ENCODE measurements at places on chromosomes 7 and 10.

DNA sequence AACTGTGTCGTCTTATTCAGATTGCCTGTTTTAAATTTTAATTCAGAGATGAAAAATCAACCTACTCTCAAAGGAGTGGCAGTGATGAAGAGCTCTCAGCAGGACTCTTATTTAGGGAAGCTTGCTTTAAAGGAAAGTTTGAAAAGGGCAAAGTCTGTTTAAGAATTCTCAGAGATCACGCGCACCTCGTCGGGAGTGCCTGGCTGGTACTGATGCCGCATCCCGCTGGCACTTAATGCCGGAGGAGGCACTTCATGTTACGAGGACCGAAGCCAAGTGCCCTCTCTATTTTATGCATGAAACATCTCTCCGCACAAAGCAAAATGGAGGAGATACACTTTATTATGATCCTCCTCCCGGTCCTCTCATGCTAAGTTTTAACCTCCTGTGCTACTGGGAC lies 71.1 kb upstream of the INSYN2A start:
- DNase-seq: no peak

DNA sequence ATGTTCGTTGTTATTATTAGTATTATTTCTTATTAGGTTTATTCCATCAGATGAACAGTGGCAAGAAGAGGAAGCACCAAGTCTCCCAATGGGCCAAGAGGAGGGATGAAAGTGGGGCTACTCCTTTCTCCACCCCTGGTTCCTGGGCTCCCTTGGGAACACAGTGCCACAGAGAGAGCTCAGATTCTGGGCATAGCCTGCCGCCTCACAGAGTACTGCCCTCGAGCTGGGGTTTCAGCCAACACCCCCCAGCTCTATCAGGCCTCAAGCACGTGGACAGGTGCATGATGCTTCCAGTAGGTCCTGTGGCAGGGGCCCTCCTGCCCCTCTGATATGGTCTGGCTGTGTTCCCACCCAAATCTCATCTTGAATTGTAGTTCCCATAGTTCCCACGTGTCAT lies 103.6 kb upstream of the RNF32 start:
- DNase-seq: no peak

DNA sequence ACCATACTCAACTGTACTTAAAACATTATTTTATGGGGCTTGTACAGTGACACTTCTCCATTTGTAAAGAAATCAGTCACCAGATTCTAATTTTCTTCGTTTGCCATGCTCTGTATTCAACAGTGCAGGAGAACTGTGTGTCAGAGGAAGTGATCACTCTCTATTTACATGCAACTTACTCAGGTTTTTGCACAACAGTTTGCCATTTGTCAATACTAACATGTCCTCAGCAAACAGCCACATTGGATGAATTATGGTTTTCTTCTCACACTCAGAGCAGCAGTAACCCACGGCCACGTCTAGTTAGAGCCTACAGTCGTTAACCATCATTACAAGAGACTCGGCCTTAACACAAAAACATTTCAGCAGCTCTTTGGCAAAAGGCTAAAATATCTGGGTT lies 69.2 kb upstream of the SP4 start:
- DNase-seq: no peak

GRCh38 chr10:117987244-117987909 lies 59.4 kb downstream of the RAB11FIP2 start:
- DNase-seq: no peak

DNA sequence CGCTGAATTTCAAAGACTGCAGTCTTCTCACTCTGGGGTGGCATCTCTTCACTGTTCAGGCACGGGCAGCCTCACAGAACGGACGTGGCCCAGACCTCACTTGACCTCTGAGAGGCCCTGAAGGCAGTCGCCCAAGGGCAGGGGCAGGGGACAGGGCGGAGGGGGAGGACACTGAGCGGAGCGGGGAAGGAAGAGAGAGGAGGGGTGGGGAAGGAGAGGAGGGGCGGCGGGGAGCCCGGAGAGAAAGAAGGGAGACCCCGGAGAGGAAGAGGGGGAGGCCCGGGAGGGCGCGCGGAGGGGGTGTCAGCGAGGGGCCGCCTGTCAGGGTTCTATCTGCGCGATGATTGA lies 58.7 kb upstream of the COMTD1 start:
- DNase-seq: no peak

GRCh38 chr7:156783864-156784263 lies 109.1 kb downstream of the LMBR1 start:
- no peak for DNase-seq

DNA sequence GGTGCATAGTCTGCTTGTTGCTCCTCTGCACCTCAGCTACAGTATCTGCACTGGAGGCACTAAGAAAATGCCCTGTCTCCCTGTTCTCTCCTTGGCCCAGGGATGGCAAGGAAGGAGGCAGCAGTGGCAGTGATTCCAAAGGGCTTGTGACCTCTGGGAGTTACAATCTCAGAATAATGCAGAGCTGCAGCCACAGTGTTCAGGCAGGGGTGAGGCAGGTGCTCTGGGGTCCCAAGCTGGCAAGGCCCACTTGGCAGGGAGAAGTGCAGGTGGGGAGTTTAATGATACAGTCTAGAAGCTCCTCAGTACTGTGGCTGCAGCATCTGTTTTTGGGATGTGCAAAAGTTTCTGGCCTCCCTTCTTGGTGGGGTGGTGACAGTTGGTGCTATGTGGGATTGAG lies 456.4 kb downstream of the CCSER2 start:
- DNase-seq: no peak

DNA sequence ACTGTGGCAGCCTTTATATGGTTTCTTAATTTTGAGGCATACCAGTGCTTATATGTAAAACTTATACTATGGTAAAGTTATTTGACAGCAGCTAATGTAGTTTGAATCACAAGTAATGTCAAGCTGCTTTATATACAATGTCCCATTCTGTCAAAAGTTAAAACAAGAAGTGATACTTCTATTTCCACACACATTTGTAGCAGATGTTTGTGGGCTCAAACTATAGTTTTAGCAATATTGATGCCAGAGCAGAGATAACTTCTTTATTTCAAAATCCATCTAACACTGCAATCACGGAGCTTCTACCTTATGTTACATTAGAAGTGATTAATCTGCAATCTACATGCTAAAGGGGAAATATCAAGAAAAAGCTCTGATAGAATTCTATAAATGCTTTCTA lies 149.6 kb downstream of the ADK start:
- no peak for DNase-seq

GRCh38 chr10:86200269-86200668 lies 166.3 kb downstream of the GRID1 start:
- no peak for DNase-seq

DNA sequence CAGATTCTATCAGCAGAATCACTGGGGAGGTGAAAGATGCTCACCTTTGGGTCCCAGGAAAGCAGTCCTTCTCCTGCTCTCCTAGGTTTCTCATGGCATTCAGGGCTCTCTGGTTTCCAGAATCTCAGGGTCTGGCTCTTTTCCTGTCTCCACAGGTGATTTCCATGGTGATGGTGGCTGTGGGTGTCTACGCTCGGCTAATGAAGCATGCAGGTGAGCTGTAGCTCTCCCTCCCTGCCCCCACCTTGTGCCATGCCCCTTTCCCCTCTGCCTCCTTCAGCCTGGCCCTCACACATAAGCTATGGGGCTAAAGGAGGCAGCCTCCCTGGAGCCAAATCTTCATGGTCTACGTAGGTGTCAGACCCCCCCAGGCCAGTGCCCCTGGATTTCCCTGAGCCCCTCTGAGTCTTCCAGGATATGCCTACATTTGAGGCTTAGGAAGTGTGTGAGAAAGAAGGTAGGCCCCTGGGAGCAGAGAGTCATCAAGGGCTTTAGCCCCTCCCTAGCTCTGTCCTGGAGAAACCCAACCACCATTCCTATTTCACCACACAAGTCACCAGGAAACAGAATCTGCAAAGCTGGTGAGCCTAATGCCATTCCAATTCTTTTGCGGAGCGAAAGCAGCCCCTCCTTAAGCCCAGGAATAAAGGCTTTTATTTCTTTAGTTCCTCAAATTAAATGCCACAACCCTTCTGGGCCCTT lies 17.2 kb downstream of the TSPAN33 start:
- DNase-seq: no peak

DNA sequence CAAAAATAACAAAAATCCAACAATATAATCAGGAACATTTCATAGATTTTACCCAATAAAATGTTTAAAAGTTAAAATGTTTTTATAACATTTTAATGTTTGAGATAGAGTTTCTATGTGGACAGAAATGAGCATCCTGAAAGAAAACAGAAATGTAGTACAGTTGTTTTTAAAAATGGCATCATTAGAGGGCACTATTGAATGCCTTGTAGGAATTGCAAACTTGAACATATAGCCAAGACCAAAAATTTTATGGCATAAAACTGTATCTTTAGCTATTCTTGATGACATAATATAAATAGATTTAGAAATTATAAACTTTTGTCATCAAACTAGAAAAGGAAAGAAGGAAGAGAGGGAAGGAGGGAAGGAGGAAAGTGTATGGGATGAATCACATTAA lies 1372.7 kb downstream of the GATA3 start:
- no peak for DNase-seq

DNA sequence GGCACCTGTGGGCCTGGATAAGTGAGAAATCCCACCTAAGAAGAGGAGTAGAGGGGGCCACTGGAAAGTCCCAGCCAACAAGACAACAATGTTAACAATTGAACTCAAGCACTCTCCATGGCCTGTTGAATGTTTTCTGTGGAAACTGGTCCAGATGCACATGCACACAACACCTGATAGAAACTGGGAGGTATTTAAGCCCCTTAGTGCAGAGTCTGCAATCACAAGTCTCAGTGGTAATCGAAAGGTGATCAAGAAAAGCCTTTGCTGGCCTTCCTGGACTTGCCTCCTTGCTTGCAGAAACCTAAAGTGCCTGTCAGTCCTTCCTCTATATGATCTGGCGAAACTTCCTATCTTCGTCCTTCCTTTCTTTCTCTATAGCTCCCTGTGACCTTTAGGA lies 30.6 kb upstream of the HNRNPH3 start:
- DNase-seq: no peak

GRCh38 chr10:85098835-85099521 lies 770.6 kb downstream of the CCSER2 start:
- DNase-seq: no peak

DNA sequence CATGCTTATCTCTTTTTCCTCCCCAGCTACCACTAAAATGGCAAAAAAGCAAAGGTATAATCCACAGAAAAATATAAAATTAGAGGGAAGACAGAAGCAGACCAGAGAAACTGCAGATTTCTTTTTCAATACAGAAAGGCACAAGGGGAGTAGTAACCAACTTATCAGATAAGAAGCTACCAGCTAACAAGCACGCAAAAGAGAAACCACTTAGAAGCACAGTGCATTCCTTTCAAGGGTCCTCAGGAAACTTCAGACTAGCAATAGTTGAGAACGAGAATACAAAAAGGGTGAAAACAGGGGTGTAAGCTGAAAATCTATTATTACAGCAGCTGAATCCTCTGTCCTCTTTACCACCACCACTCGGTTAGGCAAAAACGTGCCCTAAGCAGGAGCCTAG lies 9.9 kb upstream of the OR2A5 start:
- DNase-seq: no peak

DNA sequence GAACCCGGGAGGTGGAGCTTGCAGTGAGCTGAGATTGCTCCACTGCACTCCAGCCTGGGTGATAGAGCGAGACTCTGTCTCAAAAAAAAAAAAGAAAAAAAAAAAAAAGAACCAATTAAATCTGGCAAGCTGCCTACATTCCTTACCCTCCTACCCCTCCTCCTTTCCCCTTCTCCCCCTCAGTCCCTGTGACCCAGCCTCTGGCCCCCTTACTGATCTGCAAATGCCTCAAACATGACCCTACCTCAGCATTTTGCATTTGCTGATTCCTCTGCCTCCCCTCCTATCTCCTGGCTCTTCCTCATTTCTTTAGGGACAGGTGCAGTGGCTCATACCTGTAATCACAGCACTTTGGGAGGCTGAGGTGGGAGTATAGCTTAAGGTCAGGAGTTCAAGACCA lies 19.3 kb downstream of the CDHR3 start:
- DNase-seq: no peak

DNA sequence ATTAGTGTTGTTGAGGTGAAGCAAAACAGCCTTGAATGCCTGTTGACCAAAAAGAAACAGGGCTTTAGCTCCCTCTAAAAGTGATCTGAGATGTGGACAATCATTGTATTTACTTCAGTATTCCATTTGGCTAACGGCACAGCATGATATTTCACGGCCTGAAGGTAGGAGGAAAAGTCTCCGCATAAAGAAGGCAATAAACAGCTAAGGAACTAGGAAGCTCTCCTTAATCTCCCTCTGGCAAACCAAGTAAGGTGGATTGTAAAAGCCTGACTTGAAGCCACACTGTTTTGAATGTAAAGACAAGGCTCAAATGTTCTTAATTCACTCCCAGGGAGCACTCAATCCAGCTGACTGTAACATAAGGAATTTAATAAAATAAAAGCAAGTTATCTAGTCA lies 160.0 kb upstream of the ZNF804B start:
- DNase-seq: no peak

- no peak for DNase-seq
Observed at GRCh38 chr7:140034421-140034820, 28.3 kb downstream of the PARP12 start.

- no peak for DNase-seq
Observed at GRCh38 chr7:25478925-25479324, 250.6 kb upstream of the NPVF start.

DNA sequence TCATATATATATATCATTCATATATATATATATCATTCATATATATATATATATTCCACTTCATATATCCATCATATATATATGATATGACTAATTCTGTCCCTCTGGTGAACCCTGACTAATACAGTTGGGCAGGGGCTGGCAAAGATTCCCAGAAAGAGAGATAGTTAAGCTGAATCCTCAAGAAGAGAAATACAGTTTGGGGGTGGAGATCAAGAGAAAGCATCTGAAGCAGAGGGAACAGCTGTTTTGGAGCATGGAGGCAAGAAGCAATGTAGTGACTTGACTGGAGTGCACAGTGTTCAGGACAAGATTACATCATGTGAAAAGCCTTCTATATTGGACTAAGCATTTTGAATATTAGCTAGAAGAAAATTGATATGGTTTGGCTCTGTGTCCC lies 540.7 kb downstream of the MAGI2 start:
- DNase-seq: no peak

DNA sequence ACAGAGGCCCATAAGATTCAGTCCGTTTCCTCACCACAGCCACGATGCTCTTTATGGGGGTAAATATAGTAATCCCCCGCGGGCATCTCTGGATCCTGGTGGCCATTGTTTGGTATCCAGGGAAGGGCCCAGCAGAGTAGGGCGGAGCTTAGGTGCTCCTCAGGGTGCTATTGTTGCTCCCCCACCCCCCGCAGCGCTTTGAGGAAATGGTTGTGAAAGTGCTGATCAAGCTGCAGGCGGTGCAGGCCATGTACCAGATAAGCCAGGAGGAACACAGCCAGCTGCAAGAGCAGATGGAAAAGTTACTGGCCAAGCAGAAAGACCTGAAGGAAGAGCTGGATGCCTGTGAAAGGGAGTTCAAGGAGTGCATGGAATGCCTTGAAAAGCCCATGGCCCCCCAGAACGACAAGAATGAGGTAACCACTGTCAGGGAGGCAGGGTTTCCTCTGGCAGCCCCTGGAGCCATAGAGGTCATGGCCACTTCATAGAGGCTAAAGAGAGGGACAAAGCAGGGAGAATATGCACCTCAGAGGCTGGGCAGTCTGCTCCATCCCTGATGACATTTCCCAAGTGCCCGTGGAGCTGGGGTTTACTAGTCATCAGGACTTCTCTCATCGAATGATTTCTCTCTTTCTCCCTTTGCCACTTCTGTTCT lies 17.6 kb upstream of the FLNC start:
- DNase-seq: peak; percentile 41

- no peak for DNase-seq
Observed at GRCh38 chr7:151568956-151569940, 49.6 kb upstream of the RHEB start.

Measured in femur (tissue), 1 donor.